ENCODE measurements at places on chromosomes 5 and 9. TPM values are rescaled to one million over a fixed set of nuclear protein-coding genes. Genes with fewer than 3 reads are reported as not detected.

Gene PCDHGB6
- total RNA-seq: 0.07 TPM

Gene LURAP1L
- 31.0 TPM for total RNA-seq

Gene EQTN
- not detected for total RNA-seq

Gene RAI14
- 58.8 TPM for total RNA-seq

Gene SLC2A6
- 20.2 TPM for total RNA-seq

Gene CCDC180
- 0.94 TPM for total RNA-seq

Gene CTXN3
- total RNA-seq: not detected

Gene TEX48
- not detected for total RNA-seq

Gene PCDHGA3
- total RNA-seq: not detected

Gene N4BP3
- 0.67 TPM for total RNA-seq

Gene CDC37L1
- 11.5 TPM for total RNA-seq

Gene SURF2
- total RNA-seq: 45.8 TPM

Gene TAF1L
- total RNA-seq: not detected

Gene PNPLA7
- 0.81 TPM for total RNA-seq

Measured in A549 treated with GW870086 at 1 μM for 4 hours (cell line).